ENCODE measurements at places on chromosomes 12 and 14. TPM values are rescaled to one million over a fixed set of nuclear protein-coding genes. Genes with fewer than 3 reads are reported as not detected.
A peak's percentile ranks its signal among the peaks of the same experiment; 100 is the strongest.

- no peak for DNase-seq
These were observed 2.6 kb upstream of the CNOT2 start for GRCh38 chr12:70240673-70241072.

- no peak for DNase-seq
These were observed 90.2 kb downstream of the NTN4 start for GRCh38 chr12:95700316-95700785.

- no peak for DNase-seq
These were observed 37.9 kb downstream of the SH2B3 start for GRCh38 chr12:111443586-111443985.

GRCh38 chr12:109686523-109686922 lies 27.1 kb upstream of the FAM222A start:
- no peak for DNase-seq

GRCh38 chr12:43179486-43179885 lies 372.5 kb downstream of the ADAMTS20 start:
- DNase-seq = no peak

GRCh38 chr14:41609704-41610183 lies 3.1 kb downstream of the LRFN5 start:
- DNase-seq = no peak

- DNase-seq = peak; percentile 47
These were observed at the start of gene OASL for GRCh38 chr12:121038861-121039668. Gene OASL, minus strand, starts transcription at chr12:121039246. Its CDS starts 275 bp downstream, at chr12:121038971.

GRCh38 chr12:127388985-127389384 lies 878.0 kb upstream of the TMEM132C start:
- DNase-seq = no peak

- DNase-seq = no peak
These were observed 6.3 kb upstream of the TMEM121 start for GRCh38 chr14:105519946-105520698.

GRCh38 chr14:59483363-59483762 lies 845 bp downstream of the L3HYPDH start:
- DNase-seq = no peak

DNA sequence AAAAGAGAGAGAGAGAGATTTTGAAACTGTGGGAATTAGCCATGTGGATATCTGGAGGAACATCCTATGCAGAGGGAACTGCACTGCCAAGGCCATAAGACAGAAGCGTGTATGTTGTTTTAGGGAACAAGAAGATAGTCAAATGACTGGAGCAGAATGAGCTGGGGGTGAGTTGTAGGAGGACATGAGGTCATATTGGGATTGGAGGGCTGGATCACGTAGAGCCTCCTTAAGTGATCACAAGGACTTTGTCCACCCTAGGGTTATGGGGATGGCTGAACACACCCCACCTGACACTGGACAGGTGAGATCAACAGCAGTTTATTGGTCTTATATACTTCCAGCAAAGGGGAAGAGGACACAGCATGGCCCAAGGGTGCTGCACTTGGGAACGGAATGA lies 8.2 kb upstream of the CGRRF1 start:
- DNase-seq = no peak

PCED1B gene
- total RNA-seq = 18.7 TPM

BEGAIN gene
- total RNA-seq = 2.0 TPM

GALNT6 gene
- total RNA-seq = 13.7 TPM

KNTC1 gene
- total RNA-seq = 23.3 TPM

SMCO2 gene
- not detected for total RNA-seq

TXNDC16 gene
- total RNA-seq = 11.4 TPM
